ENCODE measurements at places on chromosomes 11 and 22. TPM values are rescaled to one million over a fixed set of nuclear protein-coding genes. Genes with fewer than 3 reads are reported as not detected.

- DNase-seq = no peak
- H3K27ac ChIP-seq = no peak overlapping the region
- H3K4me1 ChIP-seq = no peaks in the 10 kb centered on the region
- no peak overlapping the region for H3K4me3 ChIP-seq
- no peaks in the 10 kb centered on the region for H3K36me3 ChIP-seq
Observed at GRCh38 chr11:57406337-57406904, 16.0 kb upstream of the PRG2 start.

Gene OR51B5
- total RNA-seq = 0.23 TPM

Gene CCDC82
- 8.5 TPM for total RNA-seq

Gene DCHS1
- 11.2 TPM for total RNA-seq

Gene RFPL1
- total RNA-seq = not detected

DNA sequence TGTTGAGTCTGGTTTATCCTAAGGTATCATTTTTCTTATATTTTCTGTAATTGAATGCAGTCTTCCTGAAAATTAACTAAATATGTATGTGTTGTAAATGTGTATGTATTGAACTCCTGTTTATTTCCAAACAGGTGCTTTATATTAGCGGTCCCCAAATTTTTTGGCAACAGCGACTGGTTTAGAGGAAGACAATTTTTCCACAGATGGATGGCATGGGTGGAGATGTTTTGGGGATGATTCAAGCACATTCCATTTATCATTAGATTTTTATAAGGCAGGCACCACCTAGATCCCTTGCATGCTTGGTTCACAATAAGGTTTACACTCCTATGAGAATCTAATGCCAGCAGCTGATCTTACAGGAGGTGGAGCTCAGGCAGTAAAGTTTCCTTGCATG, 210.5 kb upstream of the ANO3 start:
- no peak overlapping the region for H3K27ac ChIP-seq
- no peaks in the 10 kb centered on the region for H3K36me3 ChIP-seq
- no peak overlapping the region for H3K4me3 ChIP-seq
- no peaks in the 10 kb centered on the region for H3K27me3 ChIP-seq

Gene FAM83F
- 28.6 TPM for total RNA-seq

Gene CDC42BPG
- total RNA-seq = 24.0 TPM

Gene KRTAP5-1
- total RNA-seq = not detected

Gene CDC42EP1
- total RNA-seq = 97.0 TPM

- H3K36me3 ChIP-seq = no peaks in the 10 kb centered on the region
- no peaks in the 10 kb centered on the region for H3K4me1 ChIP-seq
- no peaks in the 10 kb centered on the region for H3K27me3 ChIP-seq
- peak overlapping the region; percentile 54 for H3K27ac ChIP-seq
Observed at GRCh38 chr11:86150847-86151173, 81.9 kb upstream of the PICALM start.

DNA sequence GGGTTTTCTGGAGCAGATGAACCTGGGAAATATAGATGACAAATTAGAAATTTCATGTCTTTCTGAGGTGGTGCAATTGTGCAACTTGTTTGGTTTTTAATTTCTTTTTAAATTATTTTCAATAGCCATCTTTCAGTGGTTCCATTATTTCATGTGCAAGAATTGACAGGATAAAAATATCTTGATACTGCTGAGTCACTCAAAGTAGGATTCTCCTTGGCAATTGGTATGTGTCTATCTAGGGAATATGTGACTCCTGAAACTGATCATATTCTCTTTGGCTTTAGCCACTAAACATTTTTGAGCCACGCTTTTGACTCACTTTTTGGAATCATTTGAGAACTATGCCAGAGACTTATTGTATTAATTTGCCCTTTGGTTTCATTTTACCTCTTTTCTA, 331.5 kb downstream of the KCNA4 start:
- H3K27ac ChIP-seq = no peak overlapping the region
- no peak for DNase-seq
- no peaks in the 10 kb centered on the region for H3K27me3 ChIP-seq
- no peak overlapping the region for H3K4me3 ChIP-seq

DNA sequence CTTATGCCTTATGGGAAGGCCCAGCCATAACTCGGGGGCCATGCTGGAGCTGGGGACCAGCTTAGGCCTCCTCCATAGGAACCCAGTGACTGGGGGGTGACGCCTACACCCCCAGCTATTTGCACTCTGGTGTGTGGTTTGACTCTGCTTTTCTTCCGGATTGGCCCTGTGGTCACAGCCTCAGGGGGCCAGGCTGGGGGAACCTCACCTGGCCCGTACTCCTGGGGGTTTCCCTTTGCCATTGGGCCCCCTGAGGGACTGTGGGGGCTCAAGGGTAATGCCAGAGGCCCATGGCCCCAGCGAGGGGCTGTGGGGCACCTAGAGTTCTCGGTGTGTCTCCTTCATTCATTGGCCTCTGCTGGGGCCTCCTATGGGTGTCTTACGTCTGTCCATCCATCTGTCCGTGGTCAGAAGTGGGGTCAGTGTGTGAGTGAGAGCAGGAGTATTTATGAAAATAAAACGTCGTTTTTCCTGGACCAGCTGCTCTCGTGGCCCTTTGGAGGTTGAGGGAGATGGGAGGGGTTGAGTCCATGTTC, 6.3 kb upstream of the SH3BP1 start:
- H3K4me1 ChIP-seq = no peaks in the 10 kb centered on the region
- no peak overlapping the region for H3K4me3 ChIP-seq
- H3K27ac ChIP-seq = peak overlapping the region; percentile 50
- no peaks in the 10 kb centered on the region for H3K36me3 ChIP-seq
- H3K27me3 ChIP-seq = no peaks in the 10 kb centered on the region

- no peaks in the 10 kb centered on the region for H3K36me3 ChIP-seq
- no peaks in the 10 kb centered on the region for H3K27me3 ChIP-seq
- H3K4me3 ChIP-seq = no peak overlapping the region
- H3K27ac ChIP-seq = no peak overlapping the region
- no peak for DNase-seq
- no peaks in the 10 kb centered on the region for H3K4me1 ChIP-seq
Observed at GRCh38 chr11:57213342-57214097, 23.5 kb downstream of the APLNR start.

Gene OR5B21
- total RNA-seq = not detected

Gene BARX2
- 5.7 TPM for total RNA-seq

- no peak for DNase-seq
- H3K27me3 ChIP-seq = no peaks in the 10 kb centered on the region
- H3K4me3 ChIP-seq = no peak overlapping the region
- H3K4me1 ChIP-seq = no peaks in the 10 kb centered on the region
- no peak overlapping the region for H3K27ac ChIP-seq
Observed at GRCh38 chr11:75389276-75389605, 10.1 kb upstream of the RPS3 start.

Gene YIF1A
- total RNA-seq = 112 TPM
